Naive thymus-derived CD4-positive, alpha-beta T cell (primary cell): ENCODE measurements at places on chromosomes 1 and 21. TPM values are rescaled to one million over a fixed set of nuclear protein-coding genes. Genes with fewer than 3 reads are reported as not detected.

DNA sequence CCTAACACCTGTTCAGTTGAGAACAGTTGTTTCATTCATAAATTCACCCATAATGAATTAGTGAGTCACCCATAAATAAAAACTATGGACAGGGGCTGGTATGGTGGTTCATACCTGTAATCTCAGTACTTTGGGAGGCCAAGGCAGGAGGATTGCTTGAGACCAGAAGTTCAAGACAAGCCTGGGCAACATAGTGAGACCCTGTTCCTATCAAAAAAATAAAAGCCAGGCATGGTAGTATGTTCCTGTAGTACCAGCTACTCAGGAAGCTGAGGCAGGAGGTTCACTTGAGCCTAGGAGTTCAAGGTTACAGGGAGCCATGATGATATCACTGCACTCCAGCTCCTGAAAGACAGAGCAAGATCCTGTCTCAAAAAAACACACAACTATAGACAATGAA is 79.0 kb downstream of the GTF2B start:
- H3K36me3 ChIP-seq: no peaks in the 10 kb centered on the region
- no peaks in the 10 kb centered on the region for H3K27me3 ChIP-seq
- no peak overlapping the region for H3K4me3 ChIP-seq
- no peak overlapping the region for H3K27ac ChIP-seq

GRCh38 chr1:76082062-76082461 is 7.5 kb downstream of the ST6GALNAC3 start:
- H3K4me3 ChIP-seq: no peak overlapping the region
- no peaks in the 10 kb centered on the region for H3K27me3 ChIP-seq
- no peaks in the 10 kb centered on the region for H3K4me1 ChIP-seq
- DNase-seq: no peak

The WDR64 gene
- total RNA-seq: 0.10 and 0.24 TPM in 2 replicates

DNA sequence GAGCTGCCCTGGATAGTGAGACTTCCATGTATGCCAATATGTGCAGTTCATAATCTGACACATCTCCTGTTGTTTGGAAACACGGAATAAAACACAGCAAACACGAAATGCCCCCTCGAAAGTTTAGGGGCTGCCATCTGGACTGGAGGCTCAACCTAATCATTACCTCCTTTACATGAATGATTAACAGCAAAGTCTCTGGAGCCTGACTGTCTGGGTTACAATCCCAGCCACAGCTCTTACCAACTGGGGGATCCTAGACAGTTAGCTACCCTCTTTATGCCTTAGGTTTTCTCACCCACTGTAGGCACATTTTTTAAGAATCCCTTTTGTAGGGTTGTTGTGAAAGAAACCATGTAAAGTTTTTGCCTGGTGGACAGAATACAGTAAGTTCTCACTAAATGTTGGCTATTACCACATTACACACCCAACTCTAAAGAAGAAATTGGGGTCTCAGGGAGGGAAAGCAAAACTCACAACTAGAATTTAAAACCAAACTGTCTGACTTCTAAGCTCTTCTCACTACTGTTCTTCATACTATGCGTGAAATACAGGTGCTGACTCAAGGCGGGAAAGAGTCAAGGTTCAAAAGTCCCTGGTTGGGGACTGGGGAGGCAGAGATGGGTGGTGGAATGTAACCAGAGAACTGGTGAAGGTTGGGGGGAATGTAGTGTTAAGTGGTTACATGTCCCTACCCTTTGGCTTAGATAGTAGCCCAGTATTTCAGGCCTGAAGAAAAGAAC is 24.2 kb downstream of the CYP4A22 start:
- H3K27me3 ChIP-seq: no peaks in the 10 kb centered on the region
- no peak for DNase-seq
- H3K4me1 ChIP-seq: no peaks in the 10 kb centered on the region

The RAB42 gene
- 0.25 TPM in 1 of 2 replicates, not detected in the other for total RNA-seq

The CFHR3 gene
- total RNA-seq: not detected

DNA sequence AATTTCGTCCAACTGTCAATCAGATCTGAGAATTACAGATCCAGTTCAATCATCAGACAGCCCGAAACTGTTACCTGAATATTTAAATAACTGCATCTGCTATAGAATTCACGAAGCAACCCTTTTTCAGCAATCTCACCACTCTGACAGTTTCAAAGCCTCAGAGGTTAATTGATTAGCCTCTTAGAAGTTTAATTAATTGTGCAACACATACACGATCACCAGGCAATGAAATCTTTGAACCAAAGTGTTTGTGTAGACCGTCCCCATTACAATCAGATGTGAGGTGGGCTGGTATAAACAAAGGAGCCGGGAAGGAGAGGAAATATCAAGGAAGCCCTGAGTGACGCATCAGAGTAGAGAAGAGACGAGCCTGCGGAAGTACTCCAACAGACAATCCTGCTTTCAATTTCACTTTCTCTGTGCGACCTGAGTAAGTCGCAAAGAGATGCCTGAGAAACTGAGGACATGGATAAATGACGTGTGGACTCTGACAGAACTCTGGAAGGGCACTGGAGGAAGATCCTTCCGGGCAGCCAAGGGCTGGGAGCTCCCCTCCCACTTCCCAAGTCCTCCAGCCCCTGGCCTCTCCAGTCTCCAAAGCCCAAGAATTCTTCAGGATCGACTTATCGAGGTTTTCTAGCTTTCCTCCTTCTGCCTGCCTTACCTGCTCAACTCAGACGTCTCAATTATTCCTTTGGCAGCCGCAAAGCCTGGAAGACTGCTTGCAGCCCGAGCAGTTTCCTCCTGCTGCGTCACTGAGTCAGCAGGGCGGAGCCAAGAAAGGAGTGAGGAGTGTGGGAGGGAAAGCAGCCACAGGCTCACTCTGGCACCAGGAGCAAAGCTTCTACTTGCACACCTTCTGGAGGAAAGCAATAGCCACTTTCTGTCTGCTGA is at the start of gene RNASEL:
TSS of gene RNASEL (minus strand) at position 757 of the 897 bp plus-strand sequence. CDS start 2,450 bp downstream, outside the sequence.
- peaks cover 24% of the 10 kb centered on the region for H3K4me1 ChIP-seq
- peak; percentile 63 for DNase-seq
- no peaks in the 10 kb centered on the region for H3K36me3 ChIP-seq
- H3K4me3 ChIP-seq: peak within 1 kb of the TSS; percentile 92
- H3K27ac ChIP-seq: peak within 1 kb of the TSS; percentile 97

The LCE6A gene
- total RNA-seq: not detected

GRCh38 chr1:116147972-116148371 is 36.8 kb downstream of the MAB21L3 start:
- no peaks in the 10 kb centered on the region for H3K36me3 ChIP-seq
- no peak for DNase-seq

DNA sequence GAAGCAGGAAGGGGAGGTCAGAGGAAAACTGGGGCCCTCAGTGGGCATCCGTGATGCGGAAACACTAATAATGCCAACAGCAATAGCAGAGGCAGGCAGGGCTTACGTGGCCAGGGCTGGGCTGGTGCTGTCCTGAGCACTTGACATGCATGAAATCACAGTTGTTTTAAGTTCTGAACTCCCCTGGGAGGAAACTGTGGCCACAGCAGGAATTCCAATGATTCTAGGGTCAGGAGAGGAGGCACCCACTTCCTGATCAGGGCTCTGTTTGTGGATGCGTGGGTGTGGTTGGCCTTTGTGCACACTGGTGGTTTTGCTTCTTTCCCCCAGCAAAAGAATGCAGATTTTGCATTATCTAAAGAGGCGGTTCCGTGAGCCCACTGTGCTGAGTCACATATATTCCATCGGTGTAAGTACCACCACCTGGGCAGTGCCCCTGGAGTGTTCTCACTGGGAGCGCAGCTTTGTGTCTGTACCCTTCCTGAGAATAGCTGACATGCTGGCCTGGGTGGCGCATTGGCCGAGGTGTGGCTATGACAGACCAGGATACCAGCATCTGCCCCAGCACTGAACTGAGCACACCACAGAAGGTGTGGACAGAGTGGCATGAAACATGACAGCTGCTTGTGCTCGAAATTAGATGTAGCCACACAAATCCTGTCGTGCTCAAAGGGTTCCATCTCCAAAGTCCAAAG is 71.0 kb downstream of the PDE9A start:
- H3K4me1 ChIP-seq: no peaks in the 10 kb centered on the region
- no peak for DNase-seq
- H3K27ac ChIP-seq: no peak overlapping the region
- H3K27me3 ChIP-seq: no peaks in the 10 kb centered on the region
- H3K4me3 ChIP-seq: no peak overlapping the region
- no peaks in the 10 kb centered on the region for H3K36me3 ChIP-seq

- H3K4me3 ChIP-seq: peak overlapping the region; percentile 87
- H3K4me1 ChIP-seq: peaks cover 17% of the 10 kb centered on the region
- peaks cover 4% of the 10 kb centered on the region for H3K36me3 ChIP-seq
- peak overlapping the region; percentile 96 for H3K27ac ChIP-seq
Measured at GRCh38 chr1:244833734-244834542, 1.5 kb upstream of the COX20 start.

The KCNK2 gene
- not detected in 2 replicates for total RNA-seq

The KLHDC8A gene
- not detected for total RNA-seq

- H3K4me3 ChIP-seq: no peak overlapping the region
- DNase-seq: no peak
- no peaks in the 10 kb centered on the region for H3K36me3 ChIP-seq
- H3K27me3 ChIP-seq: no peaks in the 10 kb centered on the region
- no peak overlapping the region for H3K27ac ChIP-seq
- H3K4me1 ChIP-seq: no peaks in the 10 kb centered on the region
Measured at GRCh38 chr1:245541369-245541768, 386.6 kb downstream of the KIF26B start.

DNA sequence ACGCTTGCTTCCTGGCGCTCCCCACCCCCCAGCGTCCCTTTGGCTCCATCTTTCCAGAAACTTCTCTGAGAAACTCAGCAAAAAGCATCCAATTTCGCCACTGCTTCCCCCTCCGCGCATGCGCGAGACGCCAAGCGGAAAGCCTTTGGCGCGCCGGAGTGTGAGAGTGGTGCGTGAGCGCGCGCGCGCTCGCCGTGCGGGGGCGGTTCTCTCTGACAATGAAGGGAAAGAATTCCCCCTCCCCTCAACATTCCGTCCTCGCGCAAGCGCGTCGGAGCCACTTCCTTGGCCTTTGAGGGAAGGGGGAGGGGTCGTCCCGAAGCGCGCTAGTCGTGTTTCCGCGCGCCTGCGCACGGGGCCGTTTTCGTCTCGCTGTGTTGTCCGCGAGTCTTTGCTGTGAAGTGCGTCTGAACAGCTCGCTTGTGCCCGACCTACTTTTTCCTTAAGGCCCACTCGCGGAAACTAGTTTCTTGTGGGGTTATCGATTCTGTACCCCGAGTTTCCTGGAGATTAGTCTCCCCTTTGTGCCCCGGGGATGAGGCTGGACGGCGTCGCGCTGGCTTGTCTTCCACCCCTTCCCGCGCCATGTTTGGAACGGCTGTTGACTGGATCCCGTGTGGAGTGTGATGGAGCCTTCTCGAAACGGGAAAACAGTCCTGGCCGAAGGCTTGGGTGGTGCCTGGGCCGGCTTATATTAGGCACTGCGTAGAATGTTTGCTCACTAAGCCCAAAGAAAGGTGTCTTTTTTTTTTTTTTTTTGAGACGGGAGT is 11.6 kb upstream of the SPEN start:
- DNase-seq: peak; percentile 99
- H3K4me3 ChIP-seq: peak overlapping the region; percentile 100
- peak overlapping the region; percentile 98 for H3K27ac ChIP-seq
- H3K27me3 ChIP-seq: no peaks in the 10 kb centered on the region
- H3K4me1 ChIP-seq: peaks cover 12% of the 10 kb centered on the region
- H3K36me3 ChIP-seq: no peaks in the 10 kb centered on the region

The UBE2U gene
- not detected for total RNA-seq

DNA sequence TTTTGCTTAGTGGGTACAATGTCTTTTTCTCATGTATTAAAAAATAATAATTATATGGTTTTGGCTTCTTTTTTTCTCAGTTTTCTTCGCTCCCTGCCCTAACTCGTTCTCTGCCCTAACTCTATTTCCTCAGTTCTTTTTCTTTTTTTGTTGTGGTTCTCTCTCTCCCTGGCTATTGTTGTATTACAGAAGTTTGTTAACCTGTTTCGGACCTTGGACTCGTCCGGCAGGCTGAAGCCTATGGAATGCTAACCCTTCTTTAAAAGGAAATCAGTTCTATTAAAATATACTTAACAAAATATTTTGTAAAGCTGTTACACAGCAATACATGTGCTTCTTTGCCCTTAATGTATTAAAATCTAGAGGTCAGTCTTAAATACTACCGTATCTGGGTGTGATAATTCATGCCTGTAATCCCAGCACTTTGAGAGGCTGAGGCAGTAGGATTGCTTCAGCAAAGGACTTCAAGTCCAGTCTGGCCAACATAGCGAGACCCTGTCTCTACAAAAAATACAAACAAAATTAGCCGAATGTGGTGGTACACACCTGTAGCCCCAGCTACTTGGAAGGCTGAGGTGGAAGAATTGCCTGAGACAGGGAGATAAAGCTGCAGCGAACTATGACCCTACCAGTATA is 64.1 kb downstream of the ANGPTL1 start:
- H3K4me3 ChIP-seq: no peak overlapping the region
- H3K27me3 ChIP-seq: no peaks in the 10 kb centered on the region
- no peaks in the 10 kb centered on the region for H3K36me3 ChIP-seq
- no peaks in the 10 kb centered on the region for H3K4me1 ChIP-seq
- DNase-seq: no peak

DNA sequence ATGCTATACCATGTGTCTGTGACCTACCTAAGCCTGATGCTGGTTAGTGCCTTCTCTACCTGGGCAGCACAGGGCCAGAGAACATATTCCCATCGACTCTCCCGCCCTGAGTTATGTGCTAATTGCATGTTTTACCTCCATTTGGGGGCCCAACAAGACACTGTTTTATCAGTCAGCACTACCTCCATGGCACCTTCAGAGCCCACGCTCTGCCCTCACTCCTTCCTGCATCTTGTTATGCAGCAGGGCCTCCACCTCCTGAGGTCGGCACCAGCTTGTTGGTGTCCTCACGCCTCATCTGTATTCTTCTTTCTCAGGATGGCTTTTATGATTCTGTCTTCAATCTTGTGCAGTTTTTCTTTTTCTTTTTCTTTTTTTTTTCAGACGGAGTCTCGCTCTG is 11.9 kb downstream of the WNT9A start:
- no peaks in the 10 kb centered on the region for H3K27me3 ChIP-seq
- H3K27ac ChIP-seq: no peak overlapping the region
- DNase-seq: no peak
- no peaks in the 10 kb centered on the region for H3K36me3 ChIP-seq
- no peak overlapping the region for H3K4me3 ChIP-seq

GRCh38 chr1:200178340-200178739 is 150.8 kb downstream of the NR5A2 start:
- H3K27ac ChIP-seq: no peak overlapping the region
- no peaks in the 10 kb centered on the region for H3K27me3 ChIP-seq
- H3K4me3 ChIP-seq: no peak overlapping the region
- DNase-seq: no peak

- DNase-seq: no peak
- no peak overlapping the region for H3K27ac ChIP-seq
- H3K4me1 ChIP-seq: no peaks in the 10 kb centered on the region
- H3K27me3 ChIP-seq: no peaks in the 10 kb centered on the region
Measured at GRCh38 chr1:247962911-247963588, 2.0 kb upstream of the OR2AK2 start.

- no peaks in the 10 kb centered on the region for H3K27me3 ChIP-seq
- peak; percentile 13 for DNase-seq
- H3K27ac ChIP-seq: no peak overlapping the region
Measured at GRCh38 chr1:30507401-30508174, 215.8 kb downstream of the MATN1 start.

GRCh38 chr1:234550341-234551031 is 59.5 kb downstream of the IRF2BP2 start:
- no peak for DNase-seq
- H3K27me3 ChIP-seq: no peaks in the 10 kb centered on the region
- H3K4me1 ChIP-seq: no peaks in the 10 kb centered on the region
